Stimulated activated CD8-positive, alpha-beta memory T cell treated with anti-CD3 and anti-CD28 coated beads, Interleukin-15, amount 100 ng/mL, for 1 hour (primary cell): ENCODE measurements at places on chromosomes 3 and 15.

DNA sequence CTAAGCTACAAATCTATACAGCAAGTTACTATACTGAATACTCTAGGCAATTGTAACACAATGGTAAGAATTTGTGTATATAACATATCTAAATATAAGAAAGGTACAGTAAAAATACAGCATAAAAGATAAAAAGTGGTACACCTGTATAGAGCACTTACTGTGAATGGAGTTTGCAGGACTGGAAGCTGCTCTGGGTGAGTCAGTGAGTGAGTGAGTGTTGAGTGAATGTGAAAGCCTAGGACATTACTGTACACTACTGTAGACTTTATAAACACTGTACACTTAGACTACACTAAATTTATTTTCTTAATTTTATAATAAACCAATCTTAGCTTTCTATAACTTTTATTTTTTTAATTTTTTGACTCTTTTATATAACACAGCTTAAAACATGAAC lies 123.1 kb downstream of the ZMAT3 start:
- no peak for DNase-seq

GRCh38 chr3:171175741-171176234 lies 149.3 kb upstream of the SLC2A2 start:
- no peak for DNase-seq

- no peak for DNase-seq
These were observed 27.3 kb upstream of the NMB start for GRCh38 chr15:84685304-84685703.

DNA sequence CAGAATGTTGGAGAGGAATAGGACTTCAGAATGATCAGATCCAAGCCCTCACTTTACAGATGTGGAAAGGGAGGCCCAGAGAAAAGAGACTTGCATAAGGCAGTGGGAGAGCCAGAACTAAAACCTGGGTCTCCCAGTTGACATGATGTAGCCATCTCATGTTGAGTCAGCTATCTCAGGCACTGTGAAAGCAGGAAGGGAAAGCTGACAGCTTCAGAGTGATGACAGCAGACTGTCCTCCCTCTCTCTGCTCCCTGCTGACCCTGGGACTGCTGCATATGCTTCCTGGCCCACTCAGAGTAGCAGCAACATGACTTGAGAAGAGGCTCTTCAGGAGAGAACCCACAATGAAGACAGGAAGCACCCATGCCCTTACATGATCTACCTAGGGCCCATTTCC lies 14.7 kb downstream of the FHIT start:
- DNase-seq: no peak

DNA sequence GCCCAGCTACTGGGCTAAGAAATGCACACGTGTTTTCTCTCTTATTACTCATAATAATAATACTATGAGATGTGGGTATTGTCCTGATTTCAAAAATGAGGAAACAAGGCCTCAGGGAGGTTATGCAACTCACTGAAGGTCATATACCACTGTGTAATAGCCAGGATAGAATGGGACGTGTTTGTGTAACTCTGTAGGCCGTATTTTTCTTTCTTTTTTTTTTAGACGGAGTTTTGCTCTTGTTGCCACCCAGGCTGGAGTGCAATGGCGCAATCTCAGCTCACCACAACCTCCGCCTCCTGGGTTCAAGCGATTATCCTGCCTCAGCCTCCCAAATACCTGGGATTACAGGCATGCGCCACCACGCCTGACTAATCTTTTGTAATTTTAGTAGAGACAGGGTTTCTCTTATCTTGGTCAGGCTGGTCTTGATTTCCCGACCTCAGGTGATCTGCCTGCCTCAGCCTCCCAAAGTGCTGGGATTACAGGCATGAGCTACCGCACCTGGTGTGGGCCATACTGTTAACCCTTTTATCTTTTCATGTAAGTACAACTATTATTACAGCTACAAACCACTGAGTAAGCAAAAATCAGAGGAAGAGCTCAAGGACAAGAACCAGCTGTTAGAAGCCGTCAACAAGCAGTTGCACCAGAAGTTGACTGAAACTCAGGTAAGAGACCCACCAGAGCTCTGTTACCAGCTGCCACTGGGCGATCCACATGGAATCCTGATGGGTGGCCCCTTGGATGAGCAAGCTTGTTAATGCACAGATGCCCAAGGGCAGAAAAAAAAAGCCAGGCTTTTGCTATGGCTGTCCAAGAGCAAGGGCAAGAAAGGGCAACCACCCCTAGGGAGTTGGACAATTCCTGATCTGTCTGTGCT lies 6.7 kb downstream of the KNSTRN start:
- no peak for DNase-seq

- no peak for DNase-seq
These were observed 104.7 kb upstream of the NR2F2 start for GRCh38 chr15:96225642-96226259.
